ENCODE measurements at places on chromosomes 7 and 10.

DNA sequence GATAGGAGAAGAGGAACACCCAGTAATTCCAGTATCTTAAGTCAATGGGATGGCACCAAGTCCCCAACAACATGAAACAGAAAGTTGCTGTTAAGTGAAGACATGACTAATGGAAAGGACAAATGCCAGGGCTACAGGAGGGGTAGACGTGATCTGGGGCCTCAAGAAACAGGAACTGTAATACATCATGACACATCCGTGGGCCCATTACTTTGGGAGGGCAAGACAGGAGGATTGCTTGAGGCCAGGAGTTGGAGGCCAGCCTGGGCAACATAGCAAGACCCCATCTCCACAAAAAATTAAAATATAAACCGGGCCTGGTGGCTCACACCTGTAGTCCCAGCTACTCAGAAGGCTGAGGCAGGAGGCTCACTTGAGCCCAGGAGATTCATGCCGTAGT is 408.6 kb upstream of the PRKCQ start:
- H3K27me3 ChIP-seq, result peaks cover 4% of the 10 kb centered on the region
- H3K4me1 ChIP-seq, result peaks cover 4% of the 10 kb centered on the region
- H3K4me3 ChIP-seq, result no peak overlapping the region

DNA sequence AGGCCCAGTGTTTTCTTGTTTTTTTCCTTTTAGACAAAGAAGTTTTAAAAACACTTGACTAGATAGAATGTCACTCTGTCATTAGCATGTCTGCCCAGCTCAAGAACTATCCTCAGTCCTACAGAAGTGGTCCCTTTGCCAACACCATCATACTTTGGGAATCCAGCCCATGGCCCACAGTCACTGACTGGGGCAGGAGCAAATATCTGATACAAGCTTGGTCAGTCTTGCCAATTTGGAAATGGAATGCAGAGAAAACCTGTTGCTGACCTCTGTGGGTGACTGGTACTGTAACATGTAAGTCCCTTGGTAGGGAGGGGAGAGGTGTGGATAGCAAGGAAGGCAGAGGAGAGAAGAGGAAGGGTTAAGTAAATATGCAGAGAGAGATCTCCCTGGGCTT is 47.8 kb downstream of the IPMK start:
- H3K27me3 ChIP-seq, result no peaks in the 10 kb centered on the region
- H3K36me3 ChIP-seq, result peaks cover 30% of the 10 kb centered on the region
- H3K4me1 ChIP-seq, result no peaks in the 10 kb centered on the region
- no peak overlapping the region for H3K4me3 ChIP-seq
- DNase-seq, result no peak

GRCh38 chr10:8037199-8037801 is 17.2 kb upstream of the GATA3 start:
- H3K27ac ChIP-seq, result no peak overlapping the region
- no peak overlapping the region for H3K4me3 ChIP-seq
- H3K36me3 ChIP-seq, result no peaks in the 10 kb centered on the region
- H3K27me3 ChIP-seq, result peaks cover 65% of the 10 kb centered on the region
- peaks cover 18% of the 10 kb centered on the region for H3K4me1 ChIP-seq
- no peak for DNase-seq

GRCh38 chr7:1193593-1194424 is 33.8 kb upstream of the ZFAND2A start:
- no peak overlapping the region for H3K27ac ChIP-seq
- no peaks in the 10 kb centered on the region for H3K4me1 ChIP-seq
- H3K27me3 ChIP-seq, result peaks cover 17% of the 10 kb centered on the region
- DNase-seq, result no peak
- H3K36me3 ChIP-seq, result no peaks in the 10 kb centered on the region

- H3K36me3 ChIP-seq, result no peaks in the 10 kb centered on the region
- DNase-seq, result no peak
Observed at GRCh38 chr7:123754271-123754871, 5.6 kb upstream of the WASL start.

All from activated B cell treated with CpG ODN at 0.5 μM for 24 hours (primary cell).